Nephron progenitor cell (in vitro differentiated cells): ENCODE measurements at places on chromosomes 4 and X.

DNA sequence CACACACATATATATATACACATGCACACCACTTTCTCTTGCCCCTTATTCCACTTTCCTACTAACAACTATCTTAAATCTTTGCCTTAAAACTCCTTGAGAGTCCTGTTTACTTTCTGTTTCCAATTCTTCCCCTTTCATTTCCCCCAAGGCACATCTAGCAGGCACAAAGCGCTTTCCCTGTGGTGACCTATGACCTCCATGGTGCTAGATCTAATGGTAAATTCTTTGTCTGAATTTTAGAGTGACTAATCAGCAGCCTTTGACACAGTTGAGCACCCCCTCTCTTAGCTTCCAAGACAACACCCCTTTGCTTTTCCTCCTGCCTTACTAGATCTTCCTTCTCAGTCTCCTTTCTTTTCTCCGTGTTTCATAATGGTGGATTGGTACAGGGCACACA, 236.4 kb upstream of the TTC29 start:
- DNase-seq: no peak

GRCh38 chr4:78155616-78156105, 98.5 kb downstream of the FRAS1 start:
- no peak for DNase-seq

DNA sequence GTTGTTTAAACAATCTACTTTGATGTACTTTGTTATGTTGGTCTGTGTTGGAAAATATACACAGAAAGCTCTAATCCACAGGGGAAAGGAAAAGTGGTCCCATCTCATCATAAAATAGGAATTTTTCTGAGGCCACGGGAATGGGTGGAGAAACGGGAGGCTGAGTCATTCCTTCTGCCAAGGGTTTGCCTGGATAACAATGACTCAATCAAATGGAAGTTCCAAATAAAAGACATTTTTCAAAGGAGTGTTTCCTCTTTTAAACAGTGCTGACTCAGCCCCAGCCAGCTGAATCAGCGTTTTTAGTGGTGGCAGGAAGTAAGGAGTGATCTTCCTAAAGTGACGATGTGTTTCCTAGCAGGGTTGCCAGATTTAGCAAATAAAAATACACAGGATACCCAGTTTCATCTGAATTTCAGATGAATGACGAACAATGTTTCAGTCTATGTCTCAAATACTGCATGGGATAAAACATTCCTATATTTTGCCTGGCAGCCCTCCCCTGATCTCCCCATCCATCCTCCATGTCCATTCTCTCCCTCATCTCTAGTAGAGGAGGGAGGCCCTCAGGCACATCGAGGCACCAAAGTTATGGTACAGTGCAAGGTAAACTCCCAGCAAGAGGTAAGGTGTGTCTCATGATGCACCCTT, 345.4 kb upstream of the GATB start:
- no peak for DNase-seq

- no peak for DNase-seq
These were observed 459.7 kb downstream of the IL15 start for GRCh38 chr4:142095886-142096605.

DNA sequence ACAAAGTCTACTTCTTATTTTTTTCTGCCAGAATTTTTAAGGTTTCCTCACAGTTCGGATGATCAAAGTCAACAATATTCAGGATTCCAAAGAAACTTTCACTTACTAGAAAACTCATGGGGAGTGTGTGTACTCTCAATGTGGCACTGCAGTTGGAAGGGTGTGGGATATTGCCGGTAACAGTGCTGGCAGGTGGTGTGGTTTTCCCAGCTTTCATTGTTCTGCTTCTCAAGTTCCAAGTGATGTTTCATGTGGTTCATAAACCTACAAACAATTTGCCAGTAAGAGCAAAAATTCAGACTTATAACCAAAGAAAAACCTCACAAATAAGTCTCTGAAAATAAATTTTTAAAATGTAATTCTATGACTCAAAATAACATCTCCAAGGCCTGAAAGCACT, 39.8 kb downstream of the ZNF280C start:
- no peak for DNase-seq

DNA sequence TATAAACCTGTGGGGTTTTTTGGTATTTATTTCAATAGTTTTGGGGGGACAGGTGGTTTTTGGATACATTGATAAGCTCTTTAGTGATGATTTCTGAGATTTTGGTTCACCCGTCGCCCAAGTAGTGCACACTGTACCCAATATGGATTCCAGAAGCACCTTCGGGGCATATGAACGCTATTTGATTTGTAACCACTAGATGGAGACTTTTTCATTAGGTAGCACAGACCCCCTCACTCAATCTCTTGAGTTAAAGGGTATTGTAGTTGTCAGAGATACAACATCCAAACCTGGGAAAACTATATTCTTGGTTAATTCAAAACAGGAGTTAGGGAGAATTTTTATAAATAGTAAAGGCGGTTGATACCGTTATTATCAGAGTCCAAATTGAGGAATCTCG, 79.8 kb downstream of the SPANXN3 start:
- peak; percentile 4 for DNase-seq

GRCh38 chr4:71476240-71476639, 137.4 kb downstream of the SLC4A4 start:
- DNase-seq: no peak

DNA sequence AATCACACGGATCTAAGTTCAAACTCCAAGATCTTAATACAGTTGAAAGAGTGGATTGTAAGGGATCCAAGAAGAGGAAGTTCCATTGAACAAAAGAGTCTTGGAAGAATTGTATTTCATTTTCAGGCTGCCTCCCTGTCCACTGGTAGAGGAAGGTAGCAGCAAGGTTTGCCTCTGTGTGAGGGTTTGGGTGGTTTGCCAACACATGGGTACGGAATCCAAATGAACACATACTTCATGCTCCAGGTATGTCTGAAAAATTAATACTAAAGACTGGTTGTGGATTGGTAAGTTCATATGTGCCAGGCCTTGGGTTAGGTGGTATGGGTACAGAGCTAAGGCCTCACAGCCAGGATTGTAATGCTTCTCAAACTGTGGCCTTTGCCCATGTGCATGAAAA, 523.6 kb upstream of the BOD1L1 start:
- no peak for DNase-seq

DNA sequence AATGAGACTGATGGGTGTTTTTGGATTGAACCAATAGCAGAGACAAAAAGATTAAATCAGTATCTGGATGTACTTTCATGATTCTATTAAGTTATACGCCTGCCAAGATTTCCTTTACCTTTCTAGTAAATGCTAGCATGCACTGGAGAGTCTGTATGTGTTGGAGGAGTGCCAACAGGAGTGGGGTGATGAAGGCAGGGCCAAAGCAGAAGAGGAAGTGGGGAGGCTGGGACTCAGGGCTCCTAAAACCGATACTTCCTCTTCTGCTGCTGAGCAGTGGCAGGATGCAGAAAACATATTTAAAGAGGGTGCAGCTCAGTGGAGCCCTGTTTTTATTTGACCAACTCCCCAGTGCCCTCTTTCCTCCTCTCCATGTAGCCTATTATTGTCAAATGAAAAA, 5.6 kb downstream of the CYSLTR1 start:
- DNase-seq: no peak

DNA sequence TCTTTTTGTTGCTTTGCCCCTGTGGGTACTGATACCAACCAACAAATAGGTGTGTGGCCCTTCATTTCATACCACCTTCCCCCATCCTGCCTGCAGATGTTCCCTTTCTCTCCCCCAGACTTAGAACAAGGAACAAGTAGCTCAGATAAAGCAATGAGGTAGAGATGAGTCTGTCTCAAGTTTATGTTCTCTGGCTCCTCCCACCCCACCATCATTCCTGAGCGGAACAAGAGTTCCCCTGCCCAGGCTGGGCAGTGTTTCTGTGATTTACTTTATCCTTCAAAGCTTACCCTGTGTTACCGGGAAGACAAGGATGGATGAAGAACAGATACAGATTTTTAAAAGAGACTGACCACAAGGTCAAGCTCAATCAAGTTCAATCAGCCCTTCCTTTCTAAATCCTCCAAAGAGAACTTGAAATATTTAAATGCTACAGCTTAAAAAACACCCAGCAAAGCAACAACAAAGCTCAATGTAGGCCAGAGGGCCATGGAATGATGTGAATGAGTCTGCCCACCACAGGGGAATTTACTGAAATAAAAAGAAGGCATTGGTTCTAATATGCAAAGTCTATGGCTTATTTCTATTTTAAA, 80.1 kb upstream of the UCP1 start:
- no peak for DNase-seq

DNA sequence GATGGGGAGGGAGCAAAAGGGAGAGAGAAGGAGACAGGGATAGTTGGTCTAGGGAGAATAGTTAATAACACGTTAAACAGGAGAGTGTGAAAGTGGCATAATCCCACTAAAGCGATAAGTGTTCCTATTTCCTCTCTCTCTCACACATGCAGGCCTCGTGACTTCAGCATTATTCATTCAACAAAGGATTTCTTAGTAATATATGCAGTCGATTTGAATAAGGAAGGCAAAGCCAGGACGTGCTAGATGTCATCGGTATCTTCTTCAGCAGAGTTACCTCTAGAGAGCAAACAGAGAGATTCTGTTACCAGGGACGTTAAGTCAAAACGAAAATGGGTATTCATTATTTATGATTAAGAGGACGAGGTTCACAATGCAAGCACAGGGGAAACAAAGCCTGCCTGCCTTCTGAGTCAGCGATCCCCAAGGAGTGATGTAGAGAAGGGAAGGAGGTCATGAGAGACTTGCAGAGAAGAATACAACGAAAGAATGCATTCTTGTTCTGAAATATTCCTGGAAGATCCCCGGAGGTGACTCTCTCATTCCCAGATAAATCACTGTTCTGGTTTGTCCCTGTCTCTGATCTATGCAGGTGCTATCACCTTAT, 1048.4 kb downstream of the NLGN4X start:
- DNase-seq: no peak

DNA sequence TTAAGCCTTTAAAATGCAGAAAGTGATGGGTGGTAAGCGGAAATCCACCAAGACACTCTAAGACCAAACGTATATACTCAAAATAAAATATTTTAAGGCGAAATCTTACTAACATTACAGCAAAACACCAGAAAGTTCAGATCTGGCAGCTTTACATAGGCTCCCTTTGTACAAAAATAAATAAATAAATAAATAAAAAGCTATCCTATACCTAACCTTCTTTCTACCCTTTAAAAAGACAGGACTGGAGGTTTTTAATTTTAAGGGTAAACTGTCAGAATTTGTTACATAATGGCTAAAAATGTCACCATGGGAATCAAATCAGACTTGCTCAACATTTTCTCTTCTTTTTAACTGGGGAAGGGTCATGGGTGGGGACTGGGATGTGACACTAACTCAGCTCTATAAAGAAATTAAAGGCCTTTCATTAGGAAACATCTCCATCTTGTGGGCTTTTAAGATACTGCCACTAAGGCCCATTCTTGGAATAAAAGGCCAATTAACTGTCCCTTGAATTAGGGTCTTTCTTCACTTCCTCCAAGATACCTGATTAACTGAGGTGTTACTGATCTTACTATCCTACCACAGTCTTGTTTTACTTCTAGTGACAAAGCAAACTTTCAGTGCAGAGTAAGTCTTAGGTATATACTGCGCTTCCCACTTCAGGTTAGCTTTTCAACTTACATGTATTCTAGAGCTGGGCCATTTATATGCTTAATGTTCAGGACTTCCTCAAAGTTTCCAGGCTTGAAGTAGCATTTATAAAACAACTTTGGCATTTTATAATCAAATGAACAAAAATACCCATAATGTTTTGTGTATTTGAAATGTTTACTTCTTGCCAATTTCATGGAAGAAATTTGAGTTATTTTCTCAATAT, 13.3 kb downstream of the HNRNPD start:
- DNase-seq: no peak

DNA sequence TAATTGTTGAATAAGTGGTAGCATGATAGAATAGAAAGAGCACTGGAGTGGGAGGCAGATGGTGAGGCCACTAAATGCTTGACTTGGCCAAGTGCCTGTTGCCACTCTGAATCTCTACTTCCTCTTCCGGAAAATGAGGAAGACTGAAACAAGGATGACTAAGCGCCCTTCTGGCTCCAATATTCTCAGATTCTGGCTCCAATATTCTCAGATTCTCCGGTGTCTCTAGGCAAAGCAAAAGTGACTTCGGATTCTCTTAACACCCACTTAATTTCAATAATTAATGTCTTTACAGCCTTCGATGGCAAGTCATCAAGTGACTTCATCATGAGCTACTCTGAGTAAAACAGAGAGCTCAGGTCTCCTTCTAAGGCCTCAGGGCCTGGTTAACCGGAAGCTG, 402.2 kb upstream of the FGF13 start:
- no peak for DNase-seq

GRCh38 chr4:185318679-185319078, 77.0 kb downstream of the LRP2BP start:
- DNase-seq: no peak

DNA sequence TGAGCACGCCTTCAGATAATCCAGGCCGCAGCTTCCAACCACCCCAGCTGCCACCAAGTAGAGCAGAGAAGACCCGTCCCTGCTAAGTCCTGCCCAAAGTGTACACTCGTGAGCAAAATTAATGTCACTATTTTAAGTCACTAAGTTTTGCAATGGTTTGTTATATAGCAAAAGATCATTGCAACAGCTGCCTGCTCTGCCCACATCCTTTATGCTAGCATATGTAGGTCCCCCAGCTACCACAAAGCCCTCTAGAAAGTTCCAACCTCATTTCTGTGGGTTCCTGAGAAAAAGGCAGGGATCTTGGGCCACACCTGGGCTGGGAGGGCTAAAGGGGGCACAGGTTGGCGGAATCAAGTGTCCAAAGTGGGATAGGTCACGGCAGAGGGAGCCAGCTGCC, 346.9 kb downstream of the BCOR start:
- no peak for DNase-seq

DNA sequence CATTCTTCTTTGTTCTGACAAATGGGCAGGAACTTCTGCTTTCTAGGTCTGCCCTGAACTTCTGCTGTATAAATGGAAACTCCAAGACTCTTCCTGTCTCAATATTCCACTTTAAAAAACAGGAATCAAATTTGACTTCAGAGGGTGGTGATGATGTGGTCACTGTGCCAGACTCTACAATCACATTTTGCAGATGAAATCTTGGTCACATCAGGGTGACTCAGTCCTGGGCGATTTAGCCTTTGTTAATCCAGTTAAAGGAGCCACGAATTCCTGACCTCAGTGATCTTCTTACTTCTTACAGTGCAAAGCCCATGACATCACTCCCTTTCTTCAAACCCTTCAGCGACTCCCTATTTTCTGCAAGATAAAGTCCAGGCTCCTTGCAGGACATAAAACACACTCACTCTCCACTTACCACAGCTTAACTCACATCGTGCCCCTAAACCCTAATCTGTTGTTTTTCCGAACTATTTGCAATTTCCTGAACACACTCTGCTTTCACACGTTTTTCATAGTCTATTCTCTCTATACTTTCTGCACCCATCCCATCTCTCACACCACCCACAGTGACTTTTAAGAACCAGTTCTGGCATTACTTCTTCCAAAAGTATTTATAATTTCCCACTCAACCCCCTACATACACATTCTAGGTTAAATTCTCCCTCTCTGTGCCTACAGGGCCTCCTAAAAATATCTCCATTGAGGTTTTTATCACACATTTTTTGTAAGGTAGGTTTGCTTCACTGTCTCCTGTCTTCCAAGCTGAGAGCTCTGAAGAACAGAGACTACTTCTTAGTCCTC, 11.1 kb downstream of the GASK1B start:
- DNase-seq: no peak

GRCh38 chr4:82043809-82044137, 330.0 kb downstream of the HNRNPD start:
- no peak for DNase-seq

- no peak for DNase-seq
These were observed 1862.5 kb upstream of the TENM3 start for GRCh38 chr4:180380733-180381132.
